ENCODE measurements at places on chromosomes 13 and 19.

GRCh38 chr19:10828981-10829821, 6.8 kb downstream of the TMED1 start:
- DNase-seq = no peak

GRCh38 chr19:4023600-4024398, 16.3 kb downstream of the PIAS4 start:
- no peak for DNase-seq

GRCh38 chr13:21020176-21020575, 41.2 kb downstream of the LATS2 start:
- no peak for DNase-seq

GRCh38 chr13:51549050-51549449, 35.2 kb upstream of the WDFY2 start:
- no peak for DNase-seq
